ENCODE measurements at places on chromosomes 1 and 21. TPM values are rescaled to one million over a fixed set of nuclear protein-coding genes. Genes with fewer than 3 reads are reported as not detected.

The NEK7 gene
- 71.6 TPM for total RNA-seq

The LCE1E gene
- total RNA-seq = 112 TPM

The RNU1-2 gene
- under 0.01 TPM for total RNA-seq

The RCAN1 gene
- 18.8 TPM for total RNA-seq

The TTC34 gene
- total RNA-seq = 0.13 TPM

The NPPB gene
- total RNA-seq = not detected

The MAP1LC3C gene
- 3.8 TPM for total RNA-seq

The SLC1A7 gene
- not detected for total RNA-seq

The OR14K1 gene
- total RNA-seq = not detected

Data from lower leg skin (tissue), 4 donors.